NCI-H1105 (cell line): ENCODE measurements at places on chromosomes 2 and 18.

GRCh38 chr18:77093067-77093430, 39.5 kb downstream of the MBP start:
- no peak for DNase-seq

DNA sequence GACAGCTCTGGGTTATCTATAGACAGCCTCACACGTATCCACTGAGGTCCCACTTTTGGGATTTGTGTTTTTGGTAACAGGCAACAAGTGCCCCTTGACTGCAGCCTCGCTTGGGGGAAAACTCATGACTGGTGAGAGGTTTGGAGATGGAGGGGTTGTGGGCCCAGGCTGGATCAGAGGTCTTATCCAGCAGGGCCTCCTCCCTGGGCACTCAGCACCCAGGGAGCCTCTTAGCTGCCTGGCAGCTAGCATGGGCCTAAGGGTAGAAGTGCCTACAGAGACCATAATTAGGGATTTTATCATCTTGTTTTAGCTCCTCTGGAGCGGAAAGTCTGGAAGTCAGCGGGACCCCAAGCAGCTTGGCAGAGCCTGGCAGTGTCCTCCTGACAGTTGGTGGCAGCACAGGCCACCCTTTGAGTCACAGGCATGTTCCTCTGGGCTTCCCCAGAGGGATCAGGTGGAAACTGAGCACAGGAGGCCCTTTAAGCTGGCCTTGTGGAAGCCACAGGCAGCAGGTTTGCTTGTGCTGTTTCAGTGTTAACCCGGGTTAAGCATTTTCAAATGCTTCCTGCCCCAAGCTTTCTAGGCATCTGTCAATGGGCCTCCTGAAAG, 143.1 kb downstream of the KCTD1 start:
- peak; percentile 9 for DNase-seq

DNA sequence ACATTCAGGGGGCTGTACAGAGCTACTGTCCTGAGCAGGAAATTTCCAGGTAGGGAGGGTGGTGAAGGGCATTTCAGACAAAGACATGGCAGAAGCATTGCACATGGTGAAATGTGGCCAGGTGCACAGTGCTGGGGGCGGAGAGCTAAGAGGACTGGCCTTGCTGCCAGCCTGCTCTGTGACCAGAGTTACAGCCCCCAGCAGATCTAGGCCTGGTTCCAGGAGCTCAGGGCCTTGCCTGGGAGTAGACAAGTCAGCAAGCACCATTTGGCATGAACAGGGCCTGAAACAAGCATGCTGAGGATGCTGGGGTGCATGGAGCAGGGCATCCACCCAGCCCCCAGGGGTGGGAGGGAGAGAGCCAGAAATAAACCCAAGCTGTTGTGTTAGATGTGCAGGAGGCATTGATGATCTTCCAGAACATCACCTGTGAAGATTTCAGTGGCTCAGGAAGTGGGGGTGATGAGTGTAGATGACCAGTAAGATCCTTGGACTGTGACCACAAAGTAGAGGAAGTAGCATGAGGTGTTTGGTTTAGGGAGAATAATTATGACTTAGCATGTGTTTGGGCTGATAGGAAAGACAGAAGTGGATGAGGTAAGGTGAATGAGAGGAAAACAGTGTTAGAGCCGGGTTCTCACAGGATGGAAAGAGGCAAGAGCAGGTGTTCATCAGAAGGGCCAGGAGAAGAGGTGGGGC, 61.1 kb downstream of the COA5 start:
- DNase-seq: no peak

- DNase-seq: peak; percentile 10
These were observed 2115.5 kb upstream of the CELF4 start for GRCh38 chr18:39681061-39681460.

- DNase-seq: no peak
These were observed 20.6 kb downstream of the CEP192 start for GRCh38 chr18:13011719-13012118.

DNA sequence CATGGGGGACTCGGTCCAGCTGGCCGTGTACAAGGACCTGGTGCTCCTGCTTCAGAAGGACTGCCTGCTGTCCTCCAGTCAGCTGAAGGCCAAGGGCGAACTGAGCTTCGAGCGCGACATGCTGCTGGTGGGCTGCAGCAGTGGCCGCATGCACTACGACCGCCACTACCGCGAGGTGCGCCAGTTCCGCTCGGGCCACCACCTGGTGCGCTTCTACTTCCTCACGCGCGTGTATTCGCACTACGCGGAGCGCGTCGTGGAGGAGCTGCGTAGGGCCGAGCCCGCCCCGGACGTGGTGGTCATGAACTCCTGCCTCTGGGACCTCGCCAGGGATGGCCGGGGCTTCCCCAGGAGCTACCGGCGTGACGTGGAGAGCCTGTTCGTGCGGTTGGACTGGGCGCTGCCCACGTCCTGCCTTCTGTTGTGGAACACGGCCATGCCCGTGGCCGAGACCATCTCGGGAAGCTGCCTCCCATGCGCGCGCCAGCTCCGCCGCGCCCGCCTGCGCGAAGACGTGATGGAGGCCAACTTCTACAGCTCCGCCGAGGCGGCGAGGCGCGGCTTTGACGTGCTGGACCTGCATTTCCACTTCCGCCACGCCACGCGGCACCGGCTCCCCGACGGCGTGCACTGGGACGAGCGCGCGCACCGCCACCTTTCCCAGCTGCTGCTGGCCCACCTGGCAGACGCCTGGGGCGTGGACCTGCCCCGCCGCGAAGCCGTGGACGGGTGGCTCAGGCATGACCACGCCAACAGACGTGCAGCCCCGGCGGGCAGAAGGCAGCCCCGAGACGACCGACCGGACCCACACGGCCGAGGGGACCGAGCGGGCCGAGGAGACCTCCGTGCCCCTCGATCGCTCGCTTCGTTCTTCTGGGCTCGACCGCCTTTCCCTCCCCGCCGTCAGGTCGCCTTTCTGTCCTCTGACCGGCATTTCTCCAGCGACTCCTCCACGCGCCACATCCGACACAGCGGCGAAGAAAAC, 293.9 kb upstream of the ERBB4 start:
- DNase-seq: no peak

DNA sequence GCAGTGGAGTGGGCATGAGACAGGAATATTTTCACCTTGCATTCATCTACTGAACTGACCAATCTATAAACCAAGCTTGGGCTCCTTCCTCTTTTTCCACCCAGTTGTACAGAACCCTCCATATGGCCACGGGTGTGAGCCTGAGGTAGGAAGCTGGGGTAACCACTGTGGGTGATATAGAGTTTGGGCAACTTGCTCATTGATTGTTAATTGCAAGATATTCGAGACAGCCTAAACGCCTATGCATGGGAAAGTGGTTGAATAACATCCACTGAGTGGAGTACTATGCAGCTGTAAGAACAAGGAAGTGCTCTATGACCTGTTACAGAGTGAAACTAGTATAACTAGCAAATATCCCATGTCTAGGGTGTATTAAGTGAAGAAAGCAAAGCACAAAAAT, 7.3 kb upstream of the VAPA start:
- no peak for DNase-seq

- no peak for DNase-seq
These were observed 32.0 kb downstream of the ERCC3 start for GRCh38 chr2:127261804-127262406.

- no peak for DNase-seq
These were observed 93.1 kb downstream of the PIK3C3 start for GRCh38 chr18:42048158-42048557.

DNA sequence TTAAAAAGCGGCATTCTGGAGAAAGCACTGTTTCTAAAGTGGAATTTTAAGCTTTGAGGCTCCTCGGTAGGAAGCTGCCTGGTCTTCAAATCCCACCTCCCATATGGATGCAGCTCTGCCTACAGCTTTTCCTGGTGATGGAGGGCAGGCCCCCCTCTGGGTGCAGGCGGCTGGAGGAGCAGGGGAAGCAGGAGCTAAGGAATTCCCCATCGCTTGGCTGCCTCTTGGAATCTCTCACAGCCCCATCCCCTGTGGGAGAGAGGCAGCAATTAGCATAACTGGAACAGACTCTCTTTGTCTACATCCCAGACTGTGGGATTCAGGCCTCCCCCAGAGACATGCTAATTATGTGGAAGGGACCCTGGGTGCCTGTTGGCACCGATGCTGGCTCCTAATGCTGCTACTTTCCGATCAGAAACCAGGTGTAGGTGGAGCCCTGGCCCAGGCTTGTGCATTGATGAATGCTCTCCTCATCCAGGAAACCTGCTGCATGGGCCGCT, 51.3 kb downstream of the LIPG start:
- peak; percentile 36 for DNase-seq

- DNase-seq: no peak
These were observed 40.1 kb downstream of the AMER3 start for GRCh38 chr2:130795431-130795830.

DNA sequence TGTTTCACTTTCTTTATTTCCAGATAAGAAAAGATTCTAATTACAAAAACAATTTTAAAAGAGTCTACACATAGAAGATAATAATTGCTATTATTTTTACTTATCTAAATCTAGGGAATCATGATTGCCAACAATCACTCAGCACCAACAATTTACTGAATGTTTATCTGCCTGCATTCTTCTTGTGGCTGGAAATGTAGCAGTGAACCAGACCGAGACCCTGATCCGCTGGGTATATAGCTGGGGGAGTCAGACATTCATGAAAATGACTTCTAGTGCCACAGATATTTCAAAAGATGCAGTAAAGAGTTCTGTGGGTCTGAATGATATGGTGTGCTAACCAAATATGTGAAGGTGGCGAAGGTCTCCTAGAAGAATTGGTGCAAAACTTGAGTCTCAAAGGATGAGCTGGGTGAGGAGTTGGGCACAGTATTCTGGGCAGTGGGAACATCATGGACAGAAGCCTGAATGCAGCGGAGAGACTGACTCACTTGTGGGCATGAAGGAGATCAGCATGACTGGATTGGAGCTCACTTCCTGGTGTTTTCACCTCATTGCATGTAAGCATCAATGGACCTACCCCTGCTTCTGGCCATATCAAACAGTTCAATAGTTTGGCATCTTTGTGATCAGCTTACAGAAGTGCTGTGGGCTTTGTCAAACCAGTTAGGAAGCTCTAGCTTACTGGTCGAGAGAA, 26.1 kb upstream of the FN1 start:
- no peak for DNase-seq

DNA sequence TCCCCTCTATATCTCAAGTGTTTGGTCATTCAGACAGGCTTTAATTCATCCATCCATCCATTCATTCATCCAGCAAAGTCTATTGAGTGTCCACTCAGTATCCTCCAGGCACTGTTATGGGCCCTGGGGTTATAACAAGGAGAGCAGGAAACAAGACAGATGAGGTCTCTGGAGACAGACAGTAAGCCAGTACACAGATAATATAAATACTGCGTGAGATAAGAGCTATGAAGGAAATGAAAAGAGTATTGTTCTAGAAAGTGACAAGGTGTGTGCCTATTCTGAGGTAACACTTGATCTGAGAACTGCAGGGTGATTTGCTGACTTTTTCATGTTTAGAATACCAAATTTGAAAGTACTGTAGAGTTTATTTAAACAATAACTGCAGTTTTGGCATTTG, 98.3 kb downstream of the OSBPL6 start:
- DNase-seq: no peak

DNA sequence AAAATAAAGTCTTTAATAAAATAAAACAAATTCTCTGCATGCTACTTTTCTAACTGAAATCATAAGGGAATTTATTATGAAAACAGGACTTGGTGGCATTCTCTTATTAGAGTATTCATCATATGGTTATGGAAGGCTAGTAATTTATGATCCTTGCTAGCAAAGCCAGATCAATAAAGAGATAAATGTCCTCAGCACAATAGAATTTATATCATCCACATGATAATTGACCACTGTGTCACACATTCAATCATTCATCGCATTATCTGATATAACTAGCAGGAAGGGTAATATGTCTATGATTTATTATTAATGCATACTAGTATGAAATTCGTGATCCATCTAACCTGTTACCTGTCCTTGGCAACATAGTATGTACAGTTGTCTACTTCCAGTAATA, 175.8 kb downstream of the MYO3B start:
- DNase-seq: no peak

DNA sequence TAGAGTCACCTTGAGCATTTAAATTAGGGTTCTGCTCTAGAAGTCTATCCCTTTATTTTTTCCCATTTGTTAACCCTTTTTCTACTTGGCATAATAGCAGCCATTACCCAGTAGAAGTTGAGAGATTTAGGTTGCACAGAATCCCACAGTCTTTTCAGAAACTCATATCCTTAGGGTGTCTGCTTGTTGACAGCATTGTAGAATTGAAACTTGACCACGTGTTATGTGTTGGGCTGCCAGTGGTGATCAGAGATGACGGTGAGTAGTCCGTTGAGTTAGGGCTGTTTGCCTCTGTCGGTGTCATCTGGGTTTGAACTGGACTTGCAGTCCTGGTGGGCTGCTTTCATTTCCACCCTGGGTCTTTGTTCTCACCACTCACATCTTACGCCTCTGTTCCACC, 114.4 kb downstream of the NEDD4L start:
- no peak for DNase-seq

GRCh38 chr2:128342550-128342949, 23.9 kb upstream of the HS6ST1 start:
- no peak for DNase-seq

- DNase-seq: no peak
These were observed 56.2 kb downstream of the BCL2L11 start for GRCh38 chr2:111176867-111177266.

DNA sequence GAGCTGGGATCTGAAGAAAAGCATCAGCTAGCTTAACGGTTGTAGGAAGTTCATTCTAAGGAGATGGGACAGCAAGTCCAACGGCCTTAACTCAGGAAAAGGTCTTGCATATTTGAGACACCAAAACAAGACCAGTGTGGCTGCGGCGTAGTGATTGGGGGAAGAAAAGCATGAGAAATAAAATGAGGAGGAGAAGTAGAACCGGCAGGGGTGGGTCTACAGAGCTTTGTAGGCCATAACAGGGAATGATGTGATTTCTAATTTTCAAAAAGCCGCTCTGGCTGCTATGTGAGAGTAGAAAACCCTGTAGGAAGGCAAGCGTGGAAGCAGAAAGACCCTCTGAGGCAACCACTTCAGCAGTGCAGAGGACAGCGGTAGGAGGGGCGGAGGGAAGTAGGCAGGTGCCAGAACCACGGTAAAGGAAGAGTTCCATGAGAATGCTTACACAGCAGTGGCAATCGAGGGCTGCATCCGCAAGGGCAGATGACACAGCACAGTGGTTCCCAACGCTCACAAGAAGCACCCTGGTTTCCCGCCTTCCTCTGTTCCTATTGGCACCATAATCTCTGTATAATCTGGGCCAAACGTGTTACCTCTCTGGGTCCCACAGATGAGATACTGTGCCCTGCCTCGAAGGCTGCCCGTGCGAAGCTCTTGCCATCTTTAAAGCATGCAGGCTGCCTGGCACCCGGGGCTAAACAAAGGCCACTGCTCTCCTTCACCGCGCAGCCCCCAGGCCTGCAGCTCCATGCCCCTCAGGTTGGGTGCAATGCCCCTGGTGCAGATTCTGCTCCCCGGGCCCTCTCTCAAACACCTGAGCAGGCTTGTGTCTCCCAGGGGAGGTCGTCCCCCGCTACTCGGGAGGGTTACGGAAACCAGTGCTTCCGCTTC, 795 bp downstream of the ANKRD39 start:
- peak; percentile 24 for DNase-seq
